AG04449 (cell line): ENCODE measurements at places on chromosomes 12 and 14.

GRCh38 chr12:125069616-125070015 lies 4.4 kb downstream of the AACS start:
- no peak for DNase-seq

DNA sequence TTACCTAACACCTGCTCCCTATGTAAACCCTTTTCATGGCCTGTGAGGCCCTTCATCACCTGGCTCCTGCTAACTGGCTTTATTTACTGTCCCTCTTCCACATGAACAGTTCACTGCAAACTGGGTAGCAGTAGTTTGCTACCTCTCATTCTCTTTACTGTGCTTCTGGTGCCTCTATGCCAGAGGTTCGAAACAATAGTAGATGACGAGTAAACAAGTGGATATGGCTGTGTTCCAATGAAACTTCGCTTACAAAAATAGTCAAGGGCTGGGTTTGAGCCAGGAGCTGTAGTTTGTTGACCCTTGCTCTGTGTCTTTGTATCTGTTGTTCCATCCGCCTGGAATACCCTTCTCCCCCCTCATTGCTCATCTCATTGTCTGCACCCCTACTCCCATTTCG lies 233.6 kb upstream of the RMST start:
- DNase-seq: no peak

DNA sequence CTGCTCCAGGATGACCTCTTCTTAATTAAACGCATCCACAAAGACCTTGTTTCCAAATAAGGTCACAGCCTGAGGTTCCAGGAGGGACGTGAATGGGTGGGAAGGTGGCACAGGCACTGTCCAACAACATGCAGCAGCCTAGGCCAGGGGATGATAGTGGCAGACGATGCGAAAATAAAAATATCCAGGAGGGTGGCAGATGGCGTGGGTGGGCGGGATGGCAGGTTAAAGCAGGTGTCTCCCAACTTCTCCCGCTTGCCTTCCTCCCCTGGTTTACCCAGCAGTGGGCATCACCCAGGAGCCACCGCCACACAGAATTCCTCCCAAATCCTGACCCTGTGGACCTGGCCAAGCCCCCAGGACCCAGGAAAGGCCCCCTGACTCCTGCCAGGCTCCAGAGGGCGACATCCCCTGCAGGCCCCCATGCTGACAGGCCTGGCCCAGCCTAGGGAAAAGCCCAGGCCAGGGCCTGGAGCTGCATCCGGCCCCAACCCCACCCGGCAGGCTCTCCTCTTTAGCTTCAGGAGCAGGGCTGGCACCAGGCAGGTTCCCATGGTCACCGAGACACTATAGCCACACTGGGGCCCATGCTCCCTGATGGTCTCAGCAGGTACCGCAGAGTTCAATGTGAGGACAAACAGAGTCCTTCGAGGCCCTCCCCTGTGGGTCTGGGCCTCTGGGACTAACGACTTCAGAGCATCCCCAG lies 9.7 kb downstream of the NCOR2 start:
- no peak for DNase-seq

GRCh38 chr12:57389033-57389432 lies 41.8 kb downstream of the R3HDM2 start:
- peak; percentile 58 for DNase-seq
